ENCODE measurements at places on chromosomes 3 and 15.
A peak's percentile ranks its signal among the peaks of the same experiment; 100 is the strongest.

- no peaks in the 10 kb centered on the region for H3K27me3 ChIP-seq
- no peak for DNase-seq
- H3K4me1 ChIP-seq, result no peaks in the 10 kb centered on the region
These were observed 329.4 kb downstream of the EPHA3 start for GRCh38 chr3:89436846-89437245.

- H3K27ac ChIP-seq, result no peak overlapping the region
- H3K36me3 ChIP-seq, result no peaks in the 10 kb centered on the region
- DNase-seq, result no peak
- H3K4me1 ChIP-seq, result peaks cover 25% of the 10 kb centered on the region
- no peaks in the 10 kb centered on the region for H3K27me3 ChIP-seq
These were observed 7.1 kb downstream of the THRB start for GRCh38 chr3:24487325-24488262.

GRCh38 chr3:87792534-87793336, 266.1 kb downstream of the CGGBP1 start:
- peaks cover 16% of the 10 kb centered on the region for H3K4me1 ChIP-seq
- DNase-seq, result no peak
- no peaks in the 10 kb centered on the region for H3K36me3 ChIP-seq
- peaks cover 10% of the 10 kb centered on the region for H3K27me3 ChIP-seq
- peak within 1 kb of the TSS; percentile 47 for H3K4me3 ChIP-seq
- H3K27ac ChIP-seq, result no peak within 1 kb of the TSS

- no peaks in the 10 kb centered on the region for H3K36me3 ChIP-seq
- H3K27me3 ChIP-seq, result no peaks in the 10 kb centered on the region
- no peak overlapping the region for H3K4me3 ChIP-seq
- DNase-seq, result no peak
- no peaks in the 10 kb centered on the region for H3K4me1 ChIP-seq
- no peak overlapping the region for H3K27ac ChIP-seq
These were observed 58.1 kb upstream of the C15orf61 start for GRCh38 chr15:67462875-67463274.

- no peaks in the 10 kb centered on the region for H3K27me3 ChIP-seq
- H3K4me1 ChIP-seq, result no peaks in the 10 kb centered on the region
- no peak overlapping the region for H3K4me3 ChIP-seq
- no peaks in the 10 kb centered on the region for H3K36me3 ChIP-seq
These were observed 366.3 kb downstream of the MECOM start for GRCh38 chr3:169297214-169297613.

- H3K27me3 ChIP-seq, result no peaks in the 10 kb centered on the region
- DNase-seq, result no peak
- no peaks in the 10 kb centered on the region for H3K36me3 ChIP-seq
These were observed 178.4 kb upstream of the STT3B start for GRCh38 chr3:31354373-31354772.

DNA sequence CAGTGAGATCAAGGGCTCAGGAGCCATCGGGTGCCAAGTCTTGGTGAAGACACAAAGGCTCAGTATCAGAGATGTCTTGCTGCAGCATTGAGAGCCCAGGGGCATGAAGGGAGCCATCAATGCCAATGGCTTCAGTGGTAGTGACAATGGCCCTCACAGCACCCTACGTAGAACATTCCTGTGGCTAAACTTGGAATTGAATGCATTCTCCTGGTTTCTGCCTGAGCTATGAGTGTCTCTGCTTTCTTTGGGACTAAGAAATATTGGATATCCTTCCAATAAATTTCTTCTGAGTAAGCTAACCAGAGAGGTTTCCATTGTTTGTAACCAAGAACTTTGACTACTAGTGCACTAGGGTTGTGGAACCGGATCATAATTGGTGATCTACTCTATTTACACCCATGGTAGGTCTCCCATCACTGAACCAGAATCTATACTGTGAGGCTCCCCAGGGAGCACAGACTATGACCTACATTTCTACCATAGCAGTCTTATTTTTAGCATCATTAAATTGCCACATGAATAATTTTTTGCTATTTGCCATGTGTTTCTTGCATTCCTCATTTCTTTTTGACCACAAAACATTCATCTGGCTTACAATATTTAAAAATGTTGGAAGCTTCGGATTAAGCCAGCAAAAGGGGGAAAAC, 31.6 kb upstream of the PDZRN3 start:
- no peaks in the 10 kb centered on the region for H3K36me3 ChIP-seq
- no peaks in the 10 kb centered on the region for H3K4me1 ChIP-seq
- no peak for DNase-seq
- H3K27ac ChIP-seq, result no peak overlapping the region
- no peak overlapping the region for H3K4me3 ChIP-seq

DNA sequence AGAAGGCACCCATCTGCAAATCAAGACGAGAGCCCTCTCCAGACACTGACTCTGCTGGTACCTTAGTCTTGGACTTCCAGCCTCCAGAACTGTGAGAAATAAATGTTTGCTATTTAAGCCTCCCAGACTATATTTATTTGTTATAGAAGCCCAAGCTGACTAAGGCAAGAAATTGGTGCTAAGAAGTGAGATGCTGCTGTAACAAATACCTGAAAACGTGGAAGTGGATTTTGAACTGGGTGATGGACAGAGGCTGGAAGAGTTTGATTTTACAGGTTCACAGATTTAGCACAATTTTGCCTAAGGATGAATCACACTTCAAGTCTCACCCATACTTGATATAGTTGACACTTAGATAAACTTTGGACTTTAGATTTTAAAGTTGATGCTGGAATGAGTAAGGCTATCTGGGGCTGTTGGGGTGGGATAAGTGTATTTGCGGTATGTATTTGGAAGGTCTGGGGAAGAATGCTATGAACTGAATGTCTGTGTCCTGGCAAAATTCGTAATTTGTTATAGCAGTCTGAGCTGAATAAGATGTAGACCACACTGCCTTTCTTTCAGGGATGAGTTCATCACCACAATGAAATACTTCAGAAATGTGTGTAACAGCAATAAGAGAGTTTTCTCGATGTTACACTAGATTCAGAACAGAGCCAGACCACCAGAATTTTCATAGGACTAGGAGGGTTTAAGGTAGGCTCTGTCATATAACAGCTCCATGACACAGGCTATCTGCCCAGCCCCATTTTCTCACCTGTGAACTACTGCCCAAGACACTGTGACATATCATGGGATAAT, 120.5 kb upstream of the LMCD1 start:
- no peaks in the 10 kb centered on the region for H3K36me3 ChIP-seq
- no peaks in the 10 kb centered on the region for H3K4me1 ChIP-seq
- no peak overlapping the region for H3K27ac ChIP-seq
- no peaks in the 10 kb centered on the region for H3K27me3 ChIP-seq

- H3K4me1 ChIP-seq, result peaks cover 4% of the 10 kb centered on the region
- H3K27me3 ChIP-seq, result no peaks in the 10 kb centered on the region
- no peak overlapping the region for H3K27ac ChIP-seq
- DNase-seq, result no peak
- H3K4me3 ChIP-seq, result no peak overlapping the region
These were observed 74.7 kb downstream of the ZNF148 start for GRCh38 chr3:125300416-125300815.

- H3K4me3 ChIP-seq, result no peak overlapping the region
- no peak overlapping the region for H3K27ac ChIP-seq
- H3K36me3 ChIP-seq, result peaks cover 30% of the 10 kb centered on the region
- H3K4me1 ChIP-seq, result no peaks in the 10 kb centered on the region
These were observed 54.8 kb upstream of the MYO5C start for GRCh38 chr15:52350423-52350822.

GRCh38 chr3:149489060-149489690, 14.7 kb downstream of the TM4SF4 start:
- peaks cover 8% of the 10 kb centered on the region for H3K4me1 ChIP-seq
- no peaks in the 10 kb centered on the region for H3K36me3 ChIP-seq
- H3K27me3 ChIP-seq, result no peaks in the 10 kb centered on the region
- H3K27ac ChIP-seq, result no peak overlapping the region
- DNase-seq, result no peak
- H3K4me3 ChIP-seq, result no peak overlapping the region
